ENCODE measurements at places on chromosomes 5 and 9.
A peak's percentile ranks its signal among the peaks of the same experiment; 100 is the strongest.

DNA sequence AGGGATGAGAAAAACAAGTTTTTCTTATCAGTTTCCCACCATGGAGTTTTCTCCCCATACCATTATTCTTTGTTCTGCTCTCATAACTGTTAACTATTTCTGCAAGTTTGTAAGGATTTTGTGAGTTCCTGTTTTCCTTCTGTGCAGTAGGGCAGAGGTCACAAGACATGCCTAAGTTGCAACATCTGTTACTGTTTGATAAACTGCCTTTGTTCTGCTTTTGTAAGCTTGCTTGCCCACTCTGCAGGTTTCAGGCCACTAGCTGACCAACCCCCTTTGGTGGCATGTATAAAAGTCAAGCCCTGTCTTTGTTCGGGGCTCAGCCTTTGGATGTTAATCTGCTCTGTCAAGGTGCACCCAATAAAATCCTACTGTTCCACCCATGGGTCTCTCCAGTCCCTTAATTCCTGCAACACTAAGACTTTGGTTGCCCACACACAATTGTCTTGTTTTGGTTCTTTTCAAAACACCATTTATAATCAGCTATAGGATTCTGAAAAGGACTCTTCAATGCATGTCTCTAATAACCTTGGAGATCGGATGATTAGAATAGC is 545.4 kb downstream of the CDH9 start:
- DNase-seq = no peak

- no peak for DNase-seq
These were observed 43.7 kb downstream of the STK10 start for GRCh38 chr5:172144291-172144815.

- DNase-seq = no peak
These were observed 38.5 kb upstream of the ADAMTS16 start for GRCh38 chr5:5101676-5102075.

GRCh38 chr5:118371973-118372831 is 616.1 kb downstream of the DTWD2 start:
- DNase-seq = no peak

- DNase-seq = no peak
These were observed 110.9 kb downstream of the ESM1 start for GRCh38 chr5:54874337-54875021.

- DNase-seq = peak; percentile 66
These were observed 33.1 kb downstream of the RASA1 start for GRCh38 chr5:87300744-87301143.

GRCh38 chr5:44002381-44002901 is 386.8 kb downstream of the FGF10 start:
- peak; percentile 16 for DNase-seq

- DNase-seq = no peak
These were observed 61.8 kb upstream of the PTPRD start for GRCh38 chr9:10674586-10674985.

- no peak for DNase-seq
These were observed 245.8 kb downstream of the TLE4 start for GRCh38 chr9:79817438-79818004.

- peak; percentile 73 for DNase-seq
These were observed 182.1 kb downstream of the DMRT2 start for GRCh38 chr9:1231998-1232919.

GRCh38 chr9:134065612-134066419 is 2.0 kb downstream of the BRD3 start:
- DNase-seq = no peak

DNA sequence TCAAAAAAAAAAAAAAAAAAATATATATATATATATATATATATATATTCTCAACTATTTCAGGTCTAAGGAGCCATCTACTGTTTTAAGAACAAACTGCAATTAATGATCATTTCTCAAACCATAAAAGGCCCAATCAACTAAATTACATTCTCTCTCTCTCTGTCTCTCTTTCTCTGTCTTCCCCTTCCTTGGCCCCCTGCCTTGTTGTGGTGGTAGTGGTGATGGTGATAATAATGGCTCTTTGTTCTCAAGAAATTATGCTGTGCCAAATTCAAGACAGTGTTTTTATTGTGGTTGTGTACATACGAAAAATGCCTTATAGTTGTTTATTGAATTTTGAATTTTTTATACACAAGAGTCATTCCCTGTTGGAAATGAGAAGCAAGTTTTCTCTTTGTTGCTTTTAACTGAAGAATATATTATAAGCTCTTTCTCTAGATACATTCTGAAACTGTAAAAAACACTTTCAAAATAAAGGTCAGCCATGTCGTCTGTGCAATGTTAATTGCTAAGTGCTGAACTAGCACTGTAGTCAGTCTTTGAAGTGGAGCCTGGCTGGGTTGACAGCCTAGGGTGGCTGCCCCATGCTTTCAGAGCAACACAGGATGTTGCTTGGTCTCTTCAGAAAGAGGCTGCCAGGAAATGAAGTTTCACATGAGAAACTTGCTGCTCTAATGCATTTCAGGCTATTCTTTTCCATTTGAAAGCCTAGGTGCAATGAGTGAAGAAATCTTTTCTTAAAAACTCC is 96.0 kb downstream of the HINT1 start:
- no peak for DNase-seq

- no peak for DNase-seq
These were observed 50.8 kb upstream of the ASTN2 start for GRCh38 chr9:117465706-117466105.

- DNase-seq = no peak
These were observed 2.2 kb downstream of the TNIP1 start for GRCh38 chr5:151078490-151079262.

GRCh38 chr9:16358751-16359150 is 511.7 kb downstream of the BNC2 start:
- DNase-seq = no peak

DNA sequence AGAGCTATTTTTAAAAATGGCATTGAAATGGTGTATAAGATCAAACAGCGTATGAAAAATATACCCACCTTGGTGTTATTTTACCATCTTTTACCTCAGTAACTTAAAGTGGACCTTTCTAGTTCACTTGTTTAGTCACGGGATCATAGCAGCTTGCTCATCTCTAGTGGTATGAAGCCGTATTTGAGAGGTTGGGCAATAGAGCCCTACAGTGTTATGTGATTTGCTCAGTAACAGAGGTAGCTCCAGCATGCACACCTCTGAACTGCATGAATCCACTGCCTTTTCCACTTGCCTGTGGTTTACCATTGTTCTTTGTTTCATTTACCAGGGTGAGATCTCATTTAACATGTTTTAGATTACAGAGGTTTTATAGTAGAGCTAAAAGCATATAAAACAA is 134.4 kb downstream of the ATG10 start:
- DNase-seq = no peak

Data from BJ (cell line).